ENCODE measurements at places on chromosomes 5 and 9.

DNA sequence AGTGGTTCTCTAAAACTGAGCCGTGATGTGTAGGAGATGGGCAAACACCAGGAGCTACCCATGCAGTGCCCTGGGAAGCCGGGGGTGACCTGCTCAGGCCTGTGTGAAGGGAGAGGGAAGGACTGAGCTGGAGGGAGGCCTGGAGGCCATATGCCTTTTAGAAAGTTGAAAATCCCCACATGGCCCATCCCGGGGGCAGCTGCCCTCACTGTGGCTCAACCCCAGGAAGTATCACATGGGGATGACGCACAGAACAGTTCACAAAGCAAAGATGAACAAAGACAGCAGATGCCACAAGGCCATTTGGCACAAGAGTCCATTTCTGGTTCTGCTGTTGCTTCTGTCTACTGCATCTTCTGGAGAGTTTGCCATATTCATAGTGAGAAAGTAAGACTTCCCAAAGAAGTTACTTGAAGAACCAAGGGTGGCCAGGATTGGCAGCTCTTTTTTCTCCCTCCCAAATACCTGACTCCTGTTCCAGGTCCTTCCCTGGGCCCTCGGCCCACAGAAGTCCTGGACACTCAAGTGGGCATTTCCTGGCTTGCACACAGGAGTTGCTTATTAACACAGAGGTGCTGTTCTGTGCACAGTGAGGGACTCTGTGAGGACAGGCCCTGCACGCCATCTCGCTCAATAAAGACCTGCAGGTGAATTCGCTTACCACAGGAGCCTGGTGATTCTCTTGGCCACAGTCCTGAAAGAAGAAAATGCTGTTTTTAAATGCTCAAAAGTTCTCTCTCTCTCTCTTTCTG, 25.1 kb downstream of the ACSL6 start:
- no peak for DNase-seq

DNA sequence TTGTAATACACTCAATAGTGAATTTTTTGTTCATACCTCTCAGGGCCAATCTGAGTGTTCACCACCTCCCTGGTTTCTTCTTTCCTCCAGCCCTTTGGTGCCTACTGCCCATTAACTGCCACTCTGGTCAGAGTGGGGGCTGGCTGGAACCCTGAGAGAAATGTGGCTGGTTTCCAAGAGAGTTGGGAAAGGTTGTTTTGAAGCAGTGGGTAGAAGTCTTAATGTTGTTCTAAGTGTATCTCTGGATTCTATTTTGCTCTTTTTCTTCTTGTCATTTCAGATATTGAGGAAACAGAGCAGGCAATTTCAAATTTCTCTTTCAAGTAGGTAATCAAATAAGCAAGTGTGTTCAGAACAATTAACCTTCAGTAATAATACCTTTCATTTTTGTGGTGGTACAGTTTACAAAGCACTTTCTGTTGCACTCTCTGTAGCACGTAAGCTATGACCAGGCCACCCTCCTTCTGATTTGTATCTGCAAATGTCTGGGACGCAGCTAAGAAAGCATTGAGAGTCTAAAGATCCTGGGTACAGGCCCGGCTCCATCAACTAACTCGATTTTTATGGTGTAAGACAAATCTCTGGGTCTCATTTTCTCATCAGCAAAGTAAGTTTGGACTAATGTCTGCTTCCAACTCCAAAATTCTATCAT, 8.4 kb downstream of the SLC1A3 start:
- no peak for DNase-seq

- no peak for DNase-seq
These were observed 70.4 kb downstream of the ANGPTL2 start for GRCh38 chr9:127051881-127052595.

- peak; percentile 2 for DNase-seq
These were observed 69.3 kb downstream of the ANKRD31 start for GRCh38 chr5:75167345-75167744.

GRCh38 chr9:104795857-104796256, 31.9 kb downstream of the NIPSNAP3B start:
- DNase-seq, result no peak
